ENCODE measurements at places on chromosomes 3 and 15.
A peak's percentile ranks its signal among the peaks of the same experiment; 100 is the strongest.

DNA sequence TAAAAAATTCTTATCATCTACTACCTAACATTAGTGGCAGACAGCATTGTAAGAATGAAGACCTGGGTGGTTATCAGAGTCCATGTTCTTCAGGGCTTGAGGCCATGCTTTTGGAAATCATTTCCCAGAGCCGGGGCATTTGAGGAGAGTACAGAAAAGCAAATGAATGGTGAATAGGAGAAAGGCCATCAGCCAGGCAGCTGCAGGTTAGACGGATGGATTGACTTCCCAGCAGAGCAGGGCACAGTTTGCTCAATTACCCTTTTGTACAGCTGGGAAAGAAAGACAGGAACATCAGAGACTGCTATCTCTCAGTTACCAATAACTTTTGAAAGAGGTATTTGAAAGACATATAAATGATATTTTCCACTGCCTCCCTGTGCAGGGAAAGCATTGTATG, 135.6 kb downstream of the ALCAM start:
- no peak for DNase-seq

GRCh38 chr3:55771503-55771902, 284.4 kb upstream of the WNT5A start:
- no peak for DNase-seq

DNA sequence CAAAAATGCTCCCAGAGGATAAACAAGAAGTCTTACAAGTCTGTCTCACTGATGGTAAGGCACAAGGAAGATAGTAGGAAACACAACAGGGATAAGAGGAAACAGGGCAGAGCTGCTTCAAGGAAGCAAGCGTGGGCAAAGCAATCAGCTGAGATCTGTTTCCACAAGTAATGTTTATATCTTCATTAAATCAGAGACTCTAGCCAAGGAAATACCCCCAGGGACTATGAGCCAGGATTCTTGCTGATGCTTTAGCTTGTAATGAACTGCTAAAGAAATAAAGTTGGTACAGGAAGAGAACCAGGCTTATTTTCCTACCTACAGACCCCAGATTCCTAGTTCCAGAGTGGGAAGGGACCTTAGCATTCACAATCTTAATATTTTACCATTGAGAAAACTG, 112.7 kb upstream of the C3orf80 start:
- no peak for DNase-seq

DNA sequence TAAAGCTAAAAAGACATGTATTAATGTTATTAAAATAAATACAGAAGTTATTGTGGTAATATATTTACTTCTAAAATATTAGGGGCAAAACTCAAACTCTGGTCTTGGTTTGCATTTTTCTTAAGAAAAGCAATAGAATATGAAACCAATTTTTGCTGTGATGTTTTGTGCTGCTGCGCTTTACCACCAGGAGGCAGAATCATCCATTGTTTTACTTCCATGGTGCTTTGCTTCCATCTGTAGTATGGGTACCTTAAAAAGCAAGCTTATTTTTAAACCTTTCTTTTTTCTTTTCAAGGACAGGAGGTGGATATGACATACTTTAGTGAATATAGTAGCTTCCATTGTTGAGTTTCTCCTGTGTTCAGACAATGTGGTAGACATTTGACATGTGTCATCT, 46.6 kb upstream of the MRPL3 start:
- no peak for DNase-seq

DNA sequence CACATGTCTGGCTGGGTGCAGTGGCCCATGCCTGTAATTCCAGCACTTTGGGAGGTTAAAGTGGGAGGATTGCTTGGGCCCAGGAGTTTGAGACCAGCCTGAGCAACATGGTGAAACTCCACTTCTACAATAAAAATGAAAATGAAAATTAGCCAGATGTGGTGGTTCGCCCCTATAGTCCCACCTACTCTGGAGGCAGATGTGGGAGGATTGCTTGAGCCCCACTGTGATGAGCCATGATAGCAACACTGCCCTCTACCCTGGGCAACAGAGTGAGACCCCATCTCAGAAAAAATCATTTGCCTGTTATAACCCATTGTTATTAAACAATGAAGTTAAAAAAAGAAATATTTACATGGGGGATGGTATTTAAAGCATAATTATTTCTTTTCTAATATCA, 240.1 kb upstream of the ZPLD1 start:
- no peak for DNase-seq

DNA sequence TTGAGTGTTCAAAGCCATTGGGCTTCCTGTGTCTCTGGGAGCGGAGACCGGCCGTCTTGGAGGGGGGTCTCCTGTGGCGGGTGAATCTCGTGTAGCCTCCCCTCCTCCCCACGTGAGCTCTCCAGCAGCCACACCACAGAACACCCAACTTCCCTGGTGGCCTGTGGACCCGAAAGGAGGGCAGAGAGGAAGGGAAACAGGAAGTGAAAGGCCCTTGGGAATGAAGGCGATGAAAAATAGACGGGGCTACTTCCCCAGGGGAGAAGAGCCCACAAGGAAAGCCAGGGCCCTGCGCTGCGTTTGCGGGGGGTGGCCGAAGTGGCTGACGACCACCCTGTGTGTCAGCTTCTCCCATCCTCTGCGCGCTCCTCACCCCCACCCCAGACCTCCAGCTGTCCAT, 5.4 kb downstream of the ANKRD63 start:
- no peak for DNase-seq

GRCh38 chr3:129317848-129318247, 39.2 kb downstream of the HMCES start:
- no peak for DNase-seq

GRCh38 chr3:128504963-128505730, 12.1 kb upstream of the GATA2 start:
- DNase-seq, result no peak

DNA sequence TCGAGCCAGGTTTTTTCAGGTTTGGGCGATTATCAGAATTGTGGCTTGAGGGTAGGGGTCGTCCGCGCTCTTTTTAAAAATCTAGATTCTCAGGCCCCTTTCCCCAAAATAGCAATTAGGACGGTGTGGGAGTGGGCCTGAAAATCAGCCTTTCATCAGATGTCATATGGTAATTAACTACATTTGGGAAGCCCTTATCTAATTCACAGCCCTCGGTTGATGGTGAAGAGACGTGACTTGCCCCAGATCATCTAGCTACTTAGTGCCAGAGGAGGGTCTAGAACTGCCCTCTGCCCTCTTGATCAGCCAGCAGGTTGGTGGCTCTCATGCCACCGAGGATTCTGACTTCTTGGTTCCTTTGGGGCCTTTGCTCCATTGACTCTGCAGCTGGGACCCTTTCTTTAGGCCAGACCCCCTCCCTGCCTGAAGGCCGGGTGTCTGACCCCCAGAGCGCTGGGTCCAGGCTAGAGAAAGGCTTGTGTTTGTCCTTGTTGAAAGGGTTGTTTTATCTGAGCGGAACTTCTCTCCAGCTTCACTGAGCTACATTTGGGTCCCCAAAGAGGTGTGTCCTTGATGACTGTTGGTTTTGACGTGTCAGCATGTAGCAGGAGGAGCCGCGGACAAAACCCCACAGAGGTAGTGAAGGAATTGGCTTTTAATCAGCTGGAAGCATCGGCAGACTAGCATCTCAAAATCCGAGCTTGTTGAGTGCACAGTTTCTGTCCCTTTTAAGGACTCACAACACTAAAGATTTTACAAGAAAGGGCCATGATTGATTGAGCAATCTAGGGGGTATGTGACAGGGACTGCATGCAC, 857 bp downstream of the AEN start:
- peak; percentile 35 for DNase-seq

- no peak for DNase-seq
These were observed 1.1 kb upstream of the ALCAM start for GRCh38 chr3:105365391-105366325.

DNA sequence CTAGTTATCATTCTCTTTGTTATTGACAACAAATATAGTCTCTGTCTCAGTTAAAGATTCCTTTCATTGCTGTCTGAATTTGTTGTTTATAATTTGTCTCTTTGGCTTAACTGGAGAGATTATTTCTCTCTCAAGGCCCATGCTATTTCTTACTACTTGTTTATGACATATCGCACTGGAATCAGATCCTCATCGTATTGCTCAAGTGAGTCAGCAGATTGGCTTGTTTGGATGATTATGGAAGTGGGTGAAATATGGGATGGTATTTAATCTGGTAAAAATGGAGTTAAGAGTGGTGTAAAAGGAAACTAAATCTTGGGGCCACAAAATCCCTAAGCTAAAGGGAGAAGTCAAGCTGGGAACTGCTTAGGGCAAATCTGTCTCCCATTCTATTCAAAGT, 613.1 kb downstream of the SI start:
- DNase-seq, result no peak

GRCh38 chr15:55959744-55960447, 33.5 kb downstream of the NEDD4 start:
- no peak for DNase-seq

- no peak for DNase-seq
These were observed 156.9 kb downstream of the ATP8B4 start for GRCh38 chr15:49962044-49962602.

- DNase-seq, result no peak
These were observed 9.2 kb upstream of the TGM5 start for GRCh38 chr15:43275740-43276562.

DNA sequence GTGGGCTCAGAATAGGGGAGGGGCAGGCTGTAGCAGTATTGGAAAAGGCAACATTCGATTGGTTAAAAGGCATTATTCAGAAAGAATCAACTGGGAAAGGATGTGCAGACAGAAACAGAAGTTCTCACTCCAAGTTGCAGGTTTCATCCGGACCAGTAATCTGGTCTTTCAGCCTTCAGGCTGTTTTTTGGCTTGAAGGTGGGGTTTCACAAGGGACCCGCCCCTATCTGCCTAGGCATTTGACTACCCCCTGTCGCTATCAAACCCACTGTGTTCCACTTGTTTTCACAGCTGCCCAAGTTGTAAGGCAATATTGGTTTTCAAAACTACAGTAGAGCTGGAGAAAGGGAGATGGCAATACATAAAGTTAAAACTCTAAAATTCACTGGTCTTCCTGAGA, 96.9 kb downstream of the VPS8 start:
- no peak for DNase-seq

- no peak for DNase-seq
These were observed 91.5 kb upstream of the RAP2B start for GRCh38 chr3:153070511-153070868.

DNA sequence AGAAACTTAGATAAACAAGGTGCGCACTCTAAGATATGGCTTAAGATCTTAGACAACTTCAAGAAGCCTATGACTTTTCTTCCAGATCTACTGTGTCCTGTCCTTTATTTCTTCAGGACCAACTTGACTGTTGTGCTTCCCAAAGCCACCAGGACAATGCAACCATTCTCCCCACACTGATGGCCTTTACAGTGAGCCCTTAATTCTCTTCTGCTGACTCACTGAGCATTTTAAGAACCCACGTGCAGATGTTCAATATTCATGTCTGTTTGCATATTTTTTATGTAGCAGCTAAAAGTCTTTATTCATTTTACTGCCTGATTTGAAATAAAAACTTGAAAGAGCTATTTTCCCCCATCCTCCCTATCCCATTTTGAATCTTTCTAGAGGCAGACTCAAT, 103.3 kb upstream of the SLC2A2 start:
- DNase-seq, result no peak

GRCh38 chr15:101664303-101664913, 12.2 kb upstream of the TM2D3 start:
- DNase-seq, result no peak

DNA sequence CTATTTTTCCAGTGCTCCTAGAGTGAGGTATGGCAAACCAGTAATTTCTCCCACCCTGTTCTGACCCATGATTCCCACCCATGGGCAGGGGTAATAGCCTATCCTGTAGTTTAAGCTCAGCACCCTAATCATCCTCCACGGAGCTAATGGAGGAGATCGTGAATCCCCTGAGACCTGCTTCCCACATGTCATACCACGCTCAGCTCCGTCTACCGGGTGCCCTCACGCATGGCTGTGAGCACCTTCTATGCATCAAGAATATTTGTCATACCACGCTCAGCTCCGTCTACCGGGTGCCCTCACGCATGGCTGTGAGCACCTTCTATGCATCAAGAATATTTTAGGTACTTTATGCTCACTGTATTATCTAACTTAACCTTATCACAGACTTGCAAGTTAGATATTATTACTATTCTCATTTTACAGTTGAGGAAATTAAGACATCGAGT, 104.7 kb upstream of the PFN2 start:
- DNase-seq, result no peak

Measured in activated naive CD8-positive, alpha-beta T cell treated with anti-CD3 and anti-CD28 coated beads for 36 hours (primary cell).